ENCODE measurements at places on chromosomes 1 and 21. TPM values are rescaled to one million over a fixed set of nuclear protein-coding genes. Genes with fewer than 3 reads are reported as not detected.

- H3K36me3 ChIP-seq: no peaks in the 10 kb centered on the region
- no peak overlapping the region for H3K4me3 ChIP-seq
- no peak for DNase-seq
Observed at GRCh38 chr1:232501854-232502253, 128.1 kb downstream of the SIPA1L2 start.

GRCh38 chr1:13701271-13701640 lies 1.3 kb downstream of the PRDM2 start:
- DNase-seq: no peak
- no peaks in the 10 kb centered on the region for H3K27me3 ChIP-seq
- H3K27ac ChIP-seq: no peak overlapping the region
- no peaks in the 10 kb centered on the region for H3K36me3 ChIP-seq

- H3K4me1 ChIP-seq: no peaks in the 10 kb centered on the region
- H3K4me3 ChIP-seq: no peak overlapping the region
- no peaks in the 10 kb centered on the region for H3K27me3 ChIP-seq
- H3K36me3 ChIP-seq: no peaks in the 10 kb centered on the region
- H3K27ac ChIP-seq: no peak overlapping the region
Observed at GRCh38 chr1:31811605-31812004, 4.2 kb downstream of the SPOCD1 start.

DNA sequence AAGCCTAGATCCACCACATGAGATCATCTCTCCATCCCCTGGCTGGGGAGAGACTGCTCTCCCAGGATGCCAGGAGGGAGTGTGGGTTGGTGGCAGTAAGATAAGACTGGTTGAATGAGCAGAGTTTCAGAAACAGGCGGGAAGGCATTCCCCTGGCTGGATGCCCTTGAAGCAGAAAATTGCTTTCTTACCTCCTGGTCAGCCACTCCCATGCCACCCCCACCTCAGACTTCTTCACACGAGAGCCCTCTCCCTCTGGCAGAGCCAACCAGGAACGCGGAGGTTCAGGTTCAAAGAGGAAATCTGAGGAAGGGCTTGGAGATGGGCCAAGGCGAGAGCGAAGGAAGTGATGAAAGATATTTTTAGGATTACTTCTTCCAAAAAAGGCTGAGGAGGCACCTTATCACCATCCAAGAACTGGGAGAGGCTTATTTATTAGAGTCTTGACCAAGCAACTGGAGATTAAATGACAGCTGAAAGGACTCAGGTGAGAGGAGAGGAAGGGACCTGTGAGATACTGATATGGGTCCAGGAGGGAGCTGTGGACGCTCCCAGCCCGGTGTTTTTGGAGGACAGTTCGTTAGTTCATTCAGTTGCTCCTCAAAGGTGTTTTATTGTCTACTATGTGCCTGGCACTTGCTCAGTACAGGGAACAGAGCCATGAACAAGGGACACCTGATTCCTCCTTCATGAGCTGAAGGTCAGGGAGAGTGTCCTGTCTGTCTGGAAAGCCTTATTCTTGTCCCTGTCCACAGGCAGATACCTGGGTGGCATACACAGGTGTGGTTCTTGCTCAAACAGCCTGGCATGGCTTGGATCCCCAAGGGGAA lies 18.9 kb upstream of the SLC26A9 start:
- no peaks in the 10 kb centered on the region for H3K36me3 ChIP-seq
- DNase-seq: peak; percentile 72
- H3K4me3 ChIP-seq: no peak overlapping the region
- peaks cover 24% of the 10 kb centered on the region for H3K4me1 ChIP-seq
- H3K27me3 ChIP-seq: peaks cover 3% of the 10 kb centered on the region
- H3K27ac ChIP-seq: no peak overlapping the region

RBM8A gene
- total RNA-seq: 49.8 TPM

GBP7 gene
- total RNA-seq: not detected

ZNF648 gene
- not detected for total RNA-seq

DNA sequence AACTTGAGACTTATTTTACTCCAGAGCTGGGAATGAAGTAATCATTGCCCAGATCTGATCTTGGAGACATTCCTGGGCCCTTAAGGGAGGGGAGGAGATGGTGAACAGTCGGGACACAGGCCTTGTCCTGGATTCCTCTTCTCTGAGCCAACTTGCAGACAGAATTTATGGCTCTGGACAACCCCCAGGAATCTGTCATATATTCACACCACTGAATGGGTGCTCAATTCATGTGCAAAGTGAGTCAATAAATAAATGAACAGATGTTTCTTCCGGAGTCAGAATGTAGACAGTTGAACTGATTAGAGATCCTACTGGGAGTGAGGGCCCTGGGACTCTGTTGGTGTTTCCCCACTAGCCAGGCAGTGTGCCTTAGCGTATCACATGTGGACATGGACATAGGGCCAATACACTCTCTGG lies 2.6 kb downstream of the TUFT1 start:
- DNase-seq: peak; percentile 86
- H3K36me3 ChIP-seq: no peaks in the 10 kb centered on the region
- H3K27ac ChIP-seq: peak overlapping the region; percentile 60
- no peaks in the 10 kb centered on the region for H3K27me3 ChIP-seq

- no peaks in the 10 kb centered on the region for H3K27me3 ChIP-seq
- peak; percentile 73 for DNase-seq
- peak overlapping the region; percentile 83 for H3K4me3 ChIP-seq
- peaks cover 57% of the 10 kb centered on the region for H3K4me1 ChIP-seq
Observed at GRCh38 chr1:223713546-223714420, 1.4 kb downstream of the CAPN2 start.

DNA sequence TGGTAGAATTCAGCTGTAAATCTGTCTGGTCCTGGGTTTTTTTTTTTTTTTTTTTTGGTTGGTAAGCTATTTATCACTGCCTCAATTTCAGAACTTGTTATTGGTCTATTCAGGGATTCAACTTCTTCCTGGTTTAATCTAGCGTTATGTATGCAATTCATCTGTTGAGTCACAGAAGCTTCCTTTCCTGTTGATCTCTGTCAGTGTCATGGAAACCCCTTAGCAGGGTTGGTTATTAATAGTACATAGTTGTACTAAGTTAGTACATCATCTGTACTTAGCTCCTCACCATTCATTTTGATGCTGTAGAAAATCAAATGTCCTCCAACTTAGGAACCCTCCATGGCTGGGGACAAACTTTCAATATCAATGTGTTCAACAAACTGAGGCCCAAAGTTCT lies 51.0 kb upstream of the BARHL2 start:
- H3K27me3 ChIP-seq: no peaks in the 10 kb centered on the region
- no peak overlapping the region for H3K4me3 ChIP-seq
- no peak overlapping the region for H3K27ac ChIP-seq
- no peaks in the 10 kb centered on the region for H3K4me1 ChIP-seq
- no peaks in the 10 kb centered on the region for H3K36me3 ChIP-seq

- no peak overlapping the region for H3K27ac ChIP-seq
- H3K4me3 ChIP-seq: no peak overlapping the region
- H3K27me3 ChIP-seq: no peaks in the 10 kb centered on the region
- H3K4me1 ChIP-seq: peaks cover 20% of the 10 kb centered on the region
- no peaks in the 10 kb centered on the region for H3K36me3 ChIP-seq
Observed at GRCh38 chr21:21162786-21163185, 164.6 kb downstream of the NCAM2 start.

DNA sequence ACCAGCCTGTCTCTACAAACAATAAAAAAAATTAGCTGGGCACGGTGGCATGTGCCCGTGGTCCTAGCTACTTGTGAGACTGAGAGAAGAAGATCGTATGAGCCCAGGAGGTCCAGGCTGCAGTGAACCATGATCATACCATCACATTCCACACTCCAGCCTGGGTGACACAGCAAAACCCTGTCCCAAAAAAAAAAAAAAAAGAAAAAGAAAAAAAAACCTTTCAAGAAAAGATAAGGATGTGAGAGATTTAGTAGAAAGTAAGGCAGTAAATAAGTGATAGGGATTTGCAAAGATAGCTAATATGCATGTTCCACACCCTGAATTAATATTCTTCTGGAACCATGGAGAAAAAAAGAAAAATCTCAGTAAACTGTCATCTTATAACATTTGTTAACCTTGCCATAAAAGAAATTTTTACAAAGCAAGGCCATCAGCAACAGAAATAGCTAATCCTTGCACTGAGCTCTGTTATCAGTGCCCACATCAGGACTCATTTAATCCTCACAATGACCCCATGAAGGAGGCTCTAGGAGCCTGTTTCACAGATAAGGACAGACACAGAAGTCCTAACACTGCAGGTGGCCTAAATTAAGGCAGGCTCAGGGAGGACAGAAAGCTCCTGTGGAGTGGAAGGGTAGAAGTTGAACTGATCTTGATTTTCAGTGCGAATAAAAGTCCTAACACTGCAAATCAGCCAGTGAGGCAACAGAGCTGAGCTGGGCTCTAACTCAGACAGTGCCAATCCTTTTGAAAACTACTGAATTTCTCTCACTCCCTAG lies 7.6 kb downstream of the GNB1 start:
- DNase-seq: peak; percentile 63
- peak overlapping the region; percentile 37 for H3K27ac ChIP-seq
- peaks cover 6% of the 10 kb centered on the region for H3K4me1 ChIP-seq
- H3K4me3 ChIP-seq: no peak overlapping the region
- H3K27me3 ChIP-seq: no peaks in the 10 kb centered on the region

GRCh38 chr1:53485478-53486394 lies 26.5 kb downstream of the DMRTB1 start:
- peaks cover 4% of the 10 kb centered on the region for H3K4me1 ChIP-seq
- peaks cover 64% of the 10 kb centered on the region for H3K27me3 ChIP-seq
- H3K27ac ChIP-seq: no peak overlapping the region
- H3K36me3 ChIP-seq: no peaks in the 10 kb centered on the region

DNA sequence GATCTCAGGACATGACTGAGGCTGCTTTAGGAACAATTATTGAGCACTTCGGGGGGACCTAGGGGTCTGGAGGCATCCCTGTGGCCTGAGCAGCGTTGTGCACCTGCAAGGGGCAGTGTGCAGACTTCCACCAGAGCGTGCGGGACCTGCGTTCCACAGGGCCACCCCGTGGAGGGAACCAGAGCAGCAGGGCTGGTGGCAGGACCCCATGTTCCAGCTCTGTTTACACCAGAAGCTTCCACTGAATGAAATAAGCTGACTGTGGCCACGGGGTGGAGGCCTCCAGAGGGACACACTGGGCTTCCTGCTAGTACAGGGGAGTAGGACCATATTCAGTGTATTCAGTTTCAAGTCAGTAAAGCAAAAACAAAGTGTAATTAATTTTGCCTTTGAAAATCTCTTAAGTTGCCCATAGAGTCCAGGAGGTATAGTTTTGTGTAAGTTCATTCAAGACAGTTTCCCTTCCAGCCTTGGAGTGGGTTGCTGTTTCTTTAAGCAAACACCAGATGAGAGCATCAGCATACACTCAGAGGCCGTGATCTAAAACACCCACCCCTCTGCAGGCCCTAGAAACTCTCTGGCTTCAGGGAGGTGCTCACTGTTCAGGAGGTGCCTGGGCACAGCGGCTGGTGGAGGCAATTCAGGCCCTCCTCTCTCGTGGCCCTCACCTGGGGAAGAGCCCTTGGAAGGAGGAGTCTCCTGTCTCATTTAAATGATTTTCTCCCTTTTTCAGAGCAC lies 16.6 kb downstream of the SLC1A7 start:
- peak; percentile 72 for DNase-seq
- no peaks in the 10 kb centered on the region for H3K27me3 ChIP-seq
- H3K36me3 ChIP-seq: no peaks in the 10 kb centered on the region
- H3K4me3 ChIP-seq: no peak overlapping the region
- no peak overlapping the region for H3K27ac ChIP-seq
